Activated T-helper 1 cell treated with anti-CD3 and anti-CD28 coated beads, Interleukin-2, amount 50 U/mL, for 16 hours (primary cell): ENCODE measurements at places on chromosomes 7 and 10.

DNA sequence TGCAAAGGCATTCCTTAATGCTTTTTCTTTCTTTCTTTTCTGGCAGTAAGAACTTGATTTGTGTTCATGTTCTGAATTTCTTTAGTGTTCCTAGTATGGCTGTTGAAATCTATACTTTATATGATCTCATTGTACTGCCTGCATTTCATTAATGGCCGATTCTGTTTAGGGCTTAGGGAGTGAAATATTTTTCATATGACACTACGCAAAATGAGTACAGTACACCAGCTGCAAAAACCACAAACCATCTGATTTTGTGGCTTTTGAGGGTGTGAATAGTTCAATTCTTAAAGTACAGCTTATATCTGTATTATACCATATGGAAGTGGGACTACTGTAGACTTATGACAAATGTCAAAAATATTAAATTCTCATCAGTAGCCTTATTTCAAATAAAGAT is 69.1 kb upstream of the FOXP2 start:
- no peak for DNase-seq

GRCh38 chr7:43021431-43021830 is 89.3 kb downstream of the MRPL32 start:
- no peak for DNase-seq

DNA sequence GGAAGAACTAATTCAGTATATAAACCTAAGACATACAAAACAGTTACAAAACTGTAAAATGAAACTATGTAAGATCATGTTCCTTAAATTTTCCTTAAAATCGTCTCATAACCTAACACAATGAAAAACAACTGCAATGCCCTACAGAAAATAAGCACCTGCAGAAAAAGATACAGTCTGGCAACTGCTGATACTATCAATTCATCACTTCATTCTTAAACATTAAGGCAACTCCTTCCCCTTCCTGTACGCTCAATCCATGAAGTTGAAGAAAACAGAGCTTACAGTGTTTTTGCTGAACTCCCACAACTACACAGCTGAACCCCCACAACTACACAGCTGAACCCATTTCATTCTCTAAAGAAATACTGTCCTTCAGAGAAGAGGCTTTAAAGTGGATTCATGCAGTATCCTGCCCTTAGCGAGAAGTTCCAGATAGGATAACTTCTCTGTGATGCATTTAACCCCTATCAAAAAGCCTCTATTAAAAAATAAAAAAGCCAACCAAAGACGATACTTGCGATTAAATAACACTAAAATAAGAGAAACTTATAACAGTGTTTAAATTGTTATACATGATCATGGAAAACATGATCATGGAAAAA is 50.0 kb downstream of the JMJD1C start:
- no peak for DNase-seq

DNA sequence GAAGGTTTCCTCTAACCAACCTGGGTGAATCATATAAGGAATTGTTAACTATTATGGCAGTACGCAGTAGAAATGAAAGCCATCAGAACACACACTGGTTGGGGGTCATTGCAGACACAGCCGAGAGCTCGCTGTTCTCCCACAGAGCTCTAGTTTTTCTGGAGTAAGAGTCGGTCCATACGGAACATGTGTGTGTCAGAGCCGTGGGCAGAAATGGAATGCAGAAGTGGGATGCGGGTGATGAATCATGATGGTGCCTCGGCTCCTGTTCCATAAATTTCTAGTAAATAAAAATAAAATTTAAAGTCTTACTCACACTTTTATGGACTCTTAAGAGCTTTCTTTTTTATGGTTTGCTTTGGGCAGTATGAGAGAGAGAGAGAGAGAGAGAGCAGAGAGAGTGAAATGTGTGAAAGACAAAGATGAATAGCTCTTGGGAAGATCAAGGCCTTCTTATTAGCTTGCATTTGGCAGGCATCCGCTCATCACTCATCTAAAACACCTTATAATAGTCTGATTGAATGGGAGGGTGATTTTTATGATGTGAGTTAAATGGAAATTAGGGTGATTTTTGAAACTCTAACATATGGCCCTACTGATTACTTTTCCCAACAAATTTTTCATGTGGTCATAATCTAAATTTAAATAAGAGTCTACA is 98.8 kb upstream of the PFKP start:
- DNase-seq: no peak

- DNase-seq: no peak
Observed at GRCh38 chr10:37289833-37290464, 164.6 kb downstream of the ANKRD30A start.

DNA sequence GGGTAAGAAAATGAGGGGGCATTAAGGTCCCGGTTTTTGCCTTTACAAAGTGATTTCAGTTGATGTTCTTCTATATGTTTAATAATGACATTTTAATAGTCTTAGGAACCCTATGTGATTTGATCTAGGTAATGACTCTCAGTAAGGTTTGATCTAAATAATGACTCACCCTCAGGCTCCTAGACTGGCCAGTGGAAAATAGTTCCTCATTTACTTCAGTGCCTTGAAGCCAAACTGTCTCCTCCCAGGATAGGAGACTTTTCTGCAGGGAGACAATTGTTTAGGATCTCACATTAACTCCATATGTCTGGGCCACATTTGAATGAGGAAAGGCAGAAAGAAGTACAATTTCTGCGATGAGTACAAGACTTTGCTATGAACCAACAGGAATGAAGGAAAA is 1331.9 kb downstream of the XPNPEP1 start:
- DNase-seq: no peak

DNA sequence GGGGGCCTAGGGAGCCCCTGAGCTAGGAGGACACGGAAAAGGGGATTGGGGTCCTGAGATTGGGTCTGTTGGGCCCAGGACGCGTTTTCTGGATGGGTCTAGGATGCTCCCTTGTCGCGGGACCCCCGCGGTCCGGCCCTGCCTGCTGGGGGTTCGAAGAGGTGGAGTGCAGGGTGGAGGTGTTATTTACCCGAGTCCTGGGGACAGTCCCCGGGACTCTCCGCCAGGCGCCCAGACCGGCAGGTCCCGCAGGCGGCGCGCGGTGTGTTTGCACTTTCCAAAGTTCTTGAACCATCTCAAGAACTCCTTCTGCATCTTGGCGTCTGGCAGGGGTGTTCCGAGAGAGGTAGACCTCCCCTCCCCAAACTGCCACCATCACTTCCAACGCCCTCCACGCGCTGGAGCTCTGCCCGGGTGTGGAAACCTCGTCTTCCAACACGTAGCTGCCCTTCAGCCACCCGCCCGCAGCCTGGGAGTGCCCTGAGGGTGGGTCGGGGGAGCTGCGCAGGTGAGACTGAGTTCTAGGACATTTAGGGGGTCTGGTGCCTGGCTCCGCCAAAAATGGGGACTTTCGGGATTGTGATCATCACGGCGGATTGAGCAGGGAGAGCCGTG is 569 bp downstream of the CAV1 start:
- no peak for DNase-seq

DNA sequence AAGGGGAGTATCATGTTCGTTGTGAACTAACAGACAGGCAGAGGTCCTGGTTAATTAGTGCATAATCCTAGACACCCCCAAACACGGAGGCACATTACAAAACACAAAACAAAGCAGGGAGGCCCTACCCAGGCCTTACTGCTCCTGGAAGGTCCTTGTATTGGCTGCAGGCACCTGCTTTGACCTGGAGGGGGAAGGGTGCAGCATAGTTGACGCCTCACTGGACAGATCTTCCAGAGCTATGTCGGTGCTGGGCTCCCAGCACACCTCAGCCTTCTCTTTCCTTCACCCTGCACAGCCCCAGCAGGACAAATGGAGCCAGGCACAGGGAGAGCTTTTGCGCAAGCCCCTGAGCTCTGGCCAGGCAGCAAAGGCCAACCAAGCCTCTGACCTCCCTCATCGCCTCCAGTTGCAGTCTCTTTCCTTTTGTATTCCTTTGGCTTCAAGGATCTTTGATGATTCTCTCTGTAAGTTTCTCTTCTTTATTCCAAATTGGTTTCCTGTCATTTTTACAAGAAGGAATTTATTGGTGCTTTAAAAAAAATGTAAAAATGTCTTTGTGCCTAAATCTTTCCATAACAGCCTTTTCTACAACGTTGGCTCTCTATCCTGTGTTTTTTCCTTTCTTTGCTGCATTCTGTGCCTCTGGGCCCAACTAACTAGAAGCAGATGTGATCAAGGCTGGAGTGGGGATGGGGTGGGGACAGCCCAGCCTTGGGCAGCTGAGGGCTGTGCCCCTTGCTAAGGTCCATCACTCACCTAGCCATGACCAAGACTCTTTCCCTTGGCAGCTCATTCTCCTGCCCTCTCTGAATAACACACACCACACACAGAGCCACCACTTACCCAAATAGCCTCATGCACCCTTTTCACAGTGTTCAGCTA is 317.1 kb upstream of the NPVF start:
- DNase-seq: no peak

GRCh38 chr10:15879058-15879457 is 18.8 kb upstream of the MINDY3 start:
- no peak for DNase-seq

DNA sequence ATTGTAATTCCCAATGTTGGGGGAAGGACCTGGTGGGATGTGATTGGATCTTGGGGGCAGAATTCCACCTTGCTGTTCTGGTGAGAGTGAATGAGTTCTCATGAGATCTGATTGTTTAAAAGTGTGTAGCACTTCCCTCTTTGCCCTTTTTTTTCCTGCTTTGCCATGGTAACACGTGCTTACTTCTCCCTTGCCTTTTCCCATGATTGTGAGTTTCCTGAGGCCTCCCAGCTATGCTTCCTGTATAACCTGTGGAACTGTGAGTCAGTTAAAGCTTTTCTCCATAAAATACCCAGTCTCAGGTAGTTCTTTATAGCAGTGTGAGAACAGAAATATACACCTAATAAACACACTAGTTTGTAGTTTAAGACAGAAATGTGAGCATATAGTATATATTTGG is 166.8 kb upstream of the MAGI2 start:
- DNase-seq: no peak

GRCh38 chr10:1465418-1465911 is 271.9 kb downstream of the ADARB2 start:
- DNase-seq: no peak

DNA sequence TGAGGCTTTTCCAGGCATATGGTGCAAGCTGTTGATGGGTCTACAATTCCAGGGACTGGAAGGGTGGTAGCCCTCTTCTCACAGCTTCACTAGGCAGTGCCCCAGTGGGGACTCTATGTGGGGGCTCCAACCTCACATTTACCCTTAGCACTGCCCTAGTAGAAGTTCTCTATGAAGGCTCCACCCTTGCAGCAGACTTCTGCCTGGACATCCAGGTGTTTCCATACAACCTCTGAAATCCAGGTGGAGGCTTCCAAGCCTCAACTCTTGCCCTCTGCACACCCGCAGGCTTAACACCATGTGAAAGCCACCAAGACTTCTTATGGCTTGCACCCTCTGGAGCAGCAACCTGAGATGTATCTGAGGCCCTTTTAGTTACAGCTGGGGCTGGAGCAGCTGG is 87.8 kb downstream of the ZNF777 start:
- DNase-seq: no peak

GRCh38 chr10:132411561-132412253 is 14.7 kb downstream of the PWWP2B start:
- DNase-seq: no peak

- DNase-seq: no peak
Observed at GRCh38 chr7:5478568-5479430, 55.2 kb upstream of the TNRC18 start.

DNA sequence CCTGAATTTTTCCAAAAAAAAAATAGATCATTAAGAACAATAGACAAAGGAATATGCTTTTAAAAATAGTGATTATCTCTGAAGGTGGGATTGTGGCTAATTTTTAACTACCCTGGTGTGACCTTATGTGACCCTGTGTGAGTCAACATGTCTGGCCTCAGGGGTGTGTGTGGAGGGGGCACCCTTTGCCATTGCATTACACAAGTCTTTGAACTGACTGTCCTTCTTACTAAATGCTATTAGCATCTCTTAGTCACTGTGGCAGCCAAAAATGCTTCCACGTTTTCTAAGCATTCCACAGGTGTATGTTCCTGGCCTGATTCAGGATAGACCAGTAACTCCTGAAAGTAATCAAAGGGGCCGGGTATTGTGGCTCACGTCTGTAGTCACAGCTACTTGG is 175.4 kb downstream of the MGMT start:
- no peak for DNase-seq
